HCEC 1CT (cell line): ENCODE measurements at places on chromosomes 16 and 17.

- no peak for DNase-seq
Measured at GRCh38 chr17:7019839-7020519, 2.9 kb upstream of the BCL6B start.

GRCh38 chr16:59148769-59149155, 414.6 kb upstream of the GOT2 start:
- DNase-seq: no peak

DNA sequence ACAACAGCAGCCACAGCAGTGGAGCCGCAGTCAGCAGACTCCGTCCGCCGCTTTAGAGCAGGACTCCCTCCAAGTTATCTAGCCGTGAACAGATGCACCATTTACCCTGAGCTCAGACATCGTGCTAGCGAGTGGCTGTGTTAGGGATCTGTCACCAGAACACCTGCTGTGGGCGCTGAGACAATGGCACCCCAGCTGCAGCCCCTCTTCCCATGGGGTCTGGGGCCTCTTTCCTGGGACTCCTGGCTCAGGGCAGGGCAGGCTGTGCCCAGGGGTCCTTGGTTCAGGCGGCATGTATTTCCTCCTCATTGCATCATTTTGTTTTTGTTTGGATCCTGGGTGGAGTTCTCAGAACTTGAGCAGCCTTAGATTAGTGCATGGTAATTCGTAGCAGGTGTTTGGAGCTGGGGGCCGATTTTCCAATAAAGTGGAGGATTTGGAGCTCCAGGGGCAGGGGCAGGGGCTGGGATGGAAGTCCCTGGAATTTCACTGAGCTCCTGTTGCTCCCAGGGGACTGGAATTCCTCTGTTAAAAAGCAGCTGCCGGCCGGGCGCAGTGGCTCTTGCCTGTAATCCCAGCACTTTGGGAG, 23.4 kb downstream of the NMRAL1 start:
- DNase-seq: no peak

DNA sequence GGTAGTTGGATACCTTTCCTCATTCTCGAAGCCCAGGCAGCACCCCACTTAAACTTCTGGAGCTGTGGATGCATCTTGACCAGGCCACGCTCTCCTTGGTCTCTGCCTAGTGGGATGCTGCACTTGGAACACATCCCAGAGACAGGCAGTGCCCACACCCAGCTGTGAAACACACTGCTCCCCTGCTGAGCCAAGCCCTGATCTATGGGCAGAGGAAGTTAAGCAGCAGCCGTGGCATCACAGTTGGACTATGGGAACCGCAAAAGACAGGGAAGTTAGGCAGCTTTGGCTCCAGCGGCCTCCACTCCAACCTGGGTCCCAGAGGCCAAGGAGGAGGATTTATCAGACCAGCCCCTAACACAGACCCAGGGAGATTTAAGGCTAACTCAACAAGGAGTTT, 284.8 kb upstream of the CCL2 start:
- no peak for DNase-seq
